CD4-positive, alpha-beta T cell (primary cell): ENCODE measurements at places on chromosomes 2 and 18. TPM values are rescaled to one million over a fixed set of nuclear protein-coding genes. Genes with fewer than 3 reads are reported as not detected.

The TPRKB gene
- 18.2 TPM for total RNA-seq

- no peaks in the 10 kb centered on the region for H3K36me3 ChIP-seq
- peaks cover 3% of the 10 kb centered on the region for H3K27me3 ChIP-seq
- H3K27ac ChIP-seq = no peak overlapping the region
- no peaks in the 10 kb centered on the region for H3K4me1 ChIP-seq
- no peak for DNase-seq
- H3K4me3 ChIP-seq = no peak overlapping the region
Measured at GRCh38 chr2:118062048-118062447, 26.2 kb upstream of the INSIG2 start.

The IL36RN gene
- not detected for total RNA-seq

The PASK gene
- 87.9 TPM for total RNA-seq

The CYP27A1 gene
- not detected for total RNA-seq

- H3K36me3 ChIP-seq = no peaks in the 10 kb centered on the region
- H3K27me3 ChIP-seq = no peaks in the 10 kb centered on the region
- H3K4me3 ChIP-seq = no peak overlapping the region
- peaks cover 7% of the 10 kb centered on the region for H3K4me1 ChIP-seq
- no peak for DNase-seq
Measured at GRCh38 chr2:231626449-231626848, 33.8 kb downstream of the TEX44 start.
